ENCODE measurements at places on chromosomes 11 and 22.

DNA sequence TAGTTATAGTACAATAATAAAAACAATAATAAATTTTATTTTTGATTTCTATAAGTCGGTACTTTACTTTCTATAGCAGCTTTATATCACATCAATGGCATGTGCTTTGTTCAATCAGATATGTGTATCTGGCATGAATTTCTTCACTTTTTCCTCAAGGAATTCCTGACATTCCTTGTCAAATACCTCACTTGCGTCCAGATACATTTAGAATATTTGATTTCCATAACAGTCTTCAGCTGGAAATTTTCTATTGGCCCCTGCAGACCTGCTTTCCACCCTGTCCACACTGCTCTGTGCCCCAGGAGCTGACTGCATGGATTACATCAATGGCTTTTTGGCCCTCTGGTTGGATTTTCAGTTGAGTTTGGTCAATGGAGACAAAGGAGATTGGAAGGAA is 93.2 kb downstream of the FAR1 start:
- DNase-seq: no peak

- DNase-seq: no peak
Measured at GRCh38 chr11:78313898-78314297, 103.7 kb downstream of the GAB2 start.

DNA sequence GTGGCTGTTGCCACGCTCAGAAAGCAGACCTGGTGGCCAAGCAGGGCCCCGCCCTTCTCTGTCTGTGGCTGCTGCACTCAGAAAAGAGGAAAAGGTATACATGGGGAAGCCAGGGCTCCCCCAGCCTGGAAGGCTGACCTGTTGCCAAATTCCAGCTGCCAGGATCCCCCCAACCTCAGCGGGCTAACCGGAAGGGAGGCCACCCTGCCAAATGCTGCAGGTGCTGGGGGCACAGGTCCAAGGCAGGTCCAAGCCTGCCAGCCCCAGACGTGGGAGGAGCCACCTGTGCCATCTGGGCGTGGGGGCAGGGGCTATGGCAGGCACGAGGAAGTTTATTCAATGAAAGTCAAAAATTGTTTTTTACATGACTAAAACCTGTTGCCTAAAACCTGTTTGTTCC is 2.6 kb downstream of the NPTXR start:
- peak; percentile 13 for DNase-seq

DNA sequence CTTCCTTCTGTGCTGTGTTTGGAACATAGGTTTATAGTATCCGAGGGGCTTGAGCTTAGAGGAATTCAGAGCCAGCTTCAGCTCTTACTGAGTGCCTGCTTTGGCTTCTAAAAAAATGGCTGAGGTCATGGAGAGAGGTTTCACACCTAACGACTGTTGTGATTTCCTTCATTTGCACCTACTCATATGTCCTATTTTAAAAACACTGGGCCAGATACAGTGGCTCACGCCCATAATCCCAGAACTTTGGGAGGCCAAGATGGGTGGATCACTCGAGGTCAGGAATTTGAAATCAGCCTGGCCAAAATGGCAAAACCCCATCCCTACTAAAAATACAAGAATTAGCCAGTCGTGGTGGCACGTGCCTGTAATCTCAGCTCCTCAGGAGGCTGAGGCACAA is 38.3 kb upstream of the SYT13 start:
- DNase-seq: no peak

DNA sequence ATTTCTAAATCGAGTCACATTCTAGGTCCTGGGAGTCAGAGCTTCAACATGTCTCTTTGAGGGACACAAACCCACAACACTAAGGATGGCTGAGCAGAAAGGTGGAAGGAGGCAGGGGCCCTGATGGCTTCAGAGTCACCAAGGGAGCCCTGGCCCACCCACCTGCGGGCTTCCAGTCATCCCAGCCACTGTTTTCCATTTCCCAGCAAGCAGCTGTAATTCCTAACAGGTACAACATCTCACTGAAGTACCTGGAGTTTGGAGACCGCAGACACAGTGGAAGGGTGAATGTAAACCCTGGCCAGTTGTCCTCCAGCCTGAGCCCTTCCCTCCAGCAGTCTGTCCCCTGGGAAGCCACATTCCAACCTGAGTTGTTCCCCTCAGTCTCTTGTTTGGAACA is 562.8 kb downstream of the TBC1D22A start:
- DNase-seq: no peak

DNA sequence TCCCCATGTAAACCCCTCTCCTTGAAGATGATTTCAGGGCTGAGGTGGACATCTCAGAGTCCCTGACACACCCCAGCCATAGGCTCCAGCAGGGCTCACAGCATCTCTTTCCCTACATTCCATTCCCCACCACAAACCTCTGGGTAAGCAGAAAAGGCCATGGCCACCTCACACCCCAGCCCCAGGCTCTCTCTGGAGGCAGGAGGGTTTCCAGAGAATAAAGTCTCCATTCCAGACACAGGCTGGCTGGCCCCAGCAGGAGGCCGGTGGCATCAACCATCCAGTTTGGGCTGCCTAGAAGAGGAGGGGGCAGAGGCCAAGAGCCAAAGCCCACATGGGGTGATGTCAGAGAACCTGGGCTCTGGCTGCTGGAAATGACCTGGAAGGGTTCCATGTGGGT is 61.4 kb downstream of the TP53I11 start:
- DNase-seq: no peak
